ENCODE measurements at places on chromosomes 4 and X. TPM values are rescaled to one million over a fixed set of nuclear protein-coding genes. Genes with fewer than 3 reads are reported as not detected.

DNA sequence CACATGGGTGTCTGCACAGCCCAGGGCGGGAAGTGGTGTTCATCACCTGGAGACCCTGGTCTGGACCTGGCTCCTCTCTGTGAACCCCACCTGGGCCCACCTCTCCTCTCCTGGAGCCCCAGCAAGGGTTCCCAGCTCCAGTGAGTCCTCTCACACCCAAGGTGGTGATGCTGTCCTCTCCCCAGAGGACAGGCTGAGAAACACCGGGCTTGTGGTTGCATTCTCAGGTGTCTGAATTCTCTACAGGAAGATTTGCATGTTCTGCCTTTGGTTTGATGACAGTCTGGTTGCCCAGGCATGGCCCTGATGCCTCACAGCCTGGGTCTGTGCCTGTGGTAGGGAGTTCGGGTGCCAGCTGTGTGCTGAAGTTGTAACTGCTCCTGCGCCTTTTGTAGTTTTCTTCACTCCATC is 3.8 kb downstream of the MAEA start:
- DNase-seq: no peak

DNA sequence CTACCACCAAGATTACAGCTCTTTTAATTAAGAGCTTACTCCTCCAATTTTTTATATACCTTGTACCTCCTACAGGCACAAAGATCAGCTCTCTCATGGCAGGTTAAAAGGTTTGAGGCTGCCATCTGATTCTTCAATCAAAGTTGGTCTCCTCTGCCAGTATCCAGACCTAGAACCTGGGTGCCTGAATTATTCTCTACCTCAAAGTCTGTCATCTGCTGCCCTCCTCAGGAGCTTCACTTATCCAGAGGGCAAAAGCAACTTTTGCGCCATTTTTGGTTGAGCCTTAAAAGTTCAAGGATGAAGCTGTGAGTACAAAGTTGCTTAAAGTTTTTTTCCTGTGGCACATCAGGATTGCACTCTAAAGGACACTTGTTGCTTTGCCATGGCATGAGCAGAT is 343.7 kb upstream of the PPP1R2C start:
- peak; percentile 9 for DNase-seq

Gene BMX
- total RNA-seq: 0.03 TPM

Gene BRS3
- total RNA-seq: not detected

GRCh38 chr4:41661442-41662076 is 87.0 kb downstream of the PHOX2B start:
- no peak for DNase-seq

Gene ARHGEF9
- 8.7 TPM for total RNA-seq

GRCh38 chr4:182923796-182924340 is 6.7 kb upstream of the DCTD start:
- no peak for DNase-seq

- peak; percentile 38 for DNase-seq
Measured at GRCh38 chrX:70405003-70405402, 18.1 kb upstream of the GDPD2 start.

GRCh38 chr4:110064295-110064694 is 134.1 kb downstream of the ELOVL6 start:
- DNase-seq: no peak

Gene EREG
- 29.1 TPM for total RNA-seq

Gene PAGE4
- not detected for total RNA-seq

- no peak for DNase-seq
Measured at GRCh38 chr4:1511441-1512041, 105.3 kb upstream of the NKX1-1 start.

Gene GAGE12H
- not detected for total RNA-seq

DNA sequence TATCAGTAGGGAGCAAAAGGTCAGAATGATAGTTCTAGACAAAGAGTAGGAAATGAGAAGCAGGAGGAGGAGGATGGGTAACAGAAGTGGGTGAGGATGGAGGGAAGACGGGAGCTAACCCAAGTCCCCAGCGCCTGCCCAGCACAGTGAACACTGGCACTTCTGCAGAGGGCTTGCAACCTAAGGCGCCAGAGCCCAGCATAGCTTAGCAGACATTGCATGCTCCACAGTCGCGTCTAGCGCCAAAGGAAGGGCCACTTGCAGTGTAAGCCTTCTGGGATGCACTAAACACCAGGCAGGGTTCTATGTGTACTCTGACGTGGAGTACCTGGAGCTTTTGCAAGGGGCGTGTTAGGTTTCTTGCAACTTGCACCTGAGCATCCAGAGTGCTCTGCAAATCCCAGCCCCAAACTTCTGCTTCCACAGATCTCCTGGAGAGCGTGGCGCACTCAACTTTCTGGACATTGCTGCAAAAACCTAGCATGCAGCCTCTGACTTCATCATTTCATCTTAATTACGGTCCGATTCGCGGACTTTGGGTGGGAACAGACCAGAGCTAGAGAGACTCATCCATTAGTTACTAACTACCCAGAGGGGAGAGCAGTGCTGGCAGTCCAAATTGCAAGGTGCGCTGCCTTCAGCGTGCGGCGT is 46.5 kb upstream of the NKAP start:
- no peak for DNase-seq

- DNase-seq: peak; percentile 17
Measured at GRCh38 chr4:173301518-173302201, 32.5 kb downstream of the HMGB2 start.

DNA sequence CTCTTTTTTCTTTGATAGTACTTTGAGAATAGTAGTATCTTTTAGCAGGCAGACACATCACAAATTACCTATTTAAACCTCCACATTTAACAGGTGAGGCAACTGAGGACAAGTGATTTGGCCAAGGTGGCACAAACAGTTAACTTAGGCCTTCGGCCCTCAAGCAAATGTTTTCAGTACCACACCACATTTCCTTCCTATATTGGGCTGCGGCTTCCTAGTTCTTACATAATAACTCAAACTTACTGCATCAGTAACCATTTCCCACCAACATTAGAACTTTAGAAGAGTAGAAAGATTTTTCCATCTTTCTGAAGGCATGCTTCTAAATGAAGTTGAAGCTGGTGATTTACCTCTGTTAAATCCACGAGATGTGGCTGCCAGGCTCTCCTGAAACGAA is 63.2 kb upstream of the SLC4A4 start:
- DNase-seq: no peak

DNA sequence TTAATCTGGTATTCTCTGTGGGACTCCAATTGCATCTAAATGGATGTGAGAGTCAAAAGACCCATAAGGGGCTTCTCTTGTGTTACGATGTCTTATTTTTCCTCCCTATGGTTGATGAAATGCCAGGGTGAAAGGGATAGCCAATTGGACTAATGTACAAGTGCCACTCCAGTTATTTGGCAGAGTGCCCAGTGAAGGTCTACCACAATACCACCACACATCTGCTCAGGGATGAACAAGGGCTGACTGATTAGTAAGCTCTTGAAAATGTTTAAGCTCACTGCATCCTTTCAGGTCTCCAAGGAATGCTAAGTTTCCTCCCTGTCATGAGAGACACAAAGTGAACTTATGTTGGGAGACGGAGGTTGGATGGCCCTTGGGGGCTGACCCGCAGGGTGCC is 57.8 kb downstream of the HEPH start:
- DNase-seq: no peak

- DNase-seq: no peak
Measured at GRCh38 chrX:19799319-19800182, 87.8 kb downstream of the SH3KBP1 start.

Gene GRIA3
- total RNA-seq: not detected

DNA sequence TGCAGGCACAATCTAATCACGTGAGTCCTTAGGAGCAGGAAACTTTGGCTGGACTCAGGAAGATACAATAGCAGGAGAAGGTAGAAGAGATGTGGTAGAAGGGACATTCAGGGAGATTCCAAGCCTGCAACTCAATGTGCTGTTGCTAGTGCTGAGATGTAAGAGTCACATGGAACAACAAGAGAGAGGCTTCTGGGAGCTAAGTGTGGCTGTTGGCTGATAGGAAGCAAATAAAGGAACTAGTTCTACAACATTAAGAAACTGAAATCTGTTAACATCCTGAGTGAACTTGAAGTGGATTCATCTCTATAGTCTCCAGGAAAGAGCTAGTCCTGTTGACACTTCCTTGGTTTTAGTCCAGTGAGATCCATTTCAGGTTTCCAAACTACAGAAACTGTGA is 1207.4 kb downstream of the ADGRL3 start:
- no peak for DNase-seq

DNA sequence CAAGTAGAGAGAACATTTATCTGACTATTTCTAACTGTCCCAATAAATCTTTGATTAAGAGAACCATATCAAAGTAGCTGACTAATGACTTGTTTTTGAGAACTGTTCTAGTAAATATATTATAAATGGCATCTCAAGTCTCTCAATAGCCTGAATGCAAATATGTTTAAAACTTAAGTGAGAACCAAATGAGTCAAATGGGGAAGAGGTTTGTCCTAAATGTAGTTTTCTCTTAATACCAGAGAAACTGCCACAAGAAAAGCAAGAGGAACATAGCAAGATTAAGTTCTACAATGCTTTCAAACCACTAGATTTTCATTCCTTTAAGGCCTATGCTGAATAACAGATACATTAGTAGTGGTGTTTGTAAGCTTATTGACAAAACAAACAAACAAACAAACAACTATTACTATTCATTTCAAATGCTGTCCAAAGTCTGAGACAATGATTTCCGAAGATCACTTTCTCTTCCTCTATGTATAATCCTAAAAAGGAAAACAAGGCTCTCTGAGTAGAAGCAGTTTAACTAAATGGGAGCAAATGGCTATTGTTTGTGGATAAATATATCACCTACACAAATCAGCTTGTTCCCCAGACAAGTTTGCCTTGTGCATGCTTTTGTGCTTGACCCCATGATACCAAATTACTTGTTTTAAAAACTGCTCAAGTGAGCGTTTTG is 408.4 kb upstream of the EMCN start:
- no peak for DNase-seq

DNA sequence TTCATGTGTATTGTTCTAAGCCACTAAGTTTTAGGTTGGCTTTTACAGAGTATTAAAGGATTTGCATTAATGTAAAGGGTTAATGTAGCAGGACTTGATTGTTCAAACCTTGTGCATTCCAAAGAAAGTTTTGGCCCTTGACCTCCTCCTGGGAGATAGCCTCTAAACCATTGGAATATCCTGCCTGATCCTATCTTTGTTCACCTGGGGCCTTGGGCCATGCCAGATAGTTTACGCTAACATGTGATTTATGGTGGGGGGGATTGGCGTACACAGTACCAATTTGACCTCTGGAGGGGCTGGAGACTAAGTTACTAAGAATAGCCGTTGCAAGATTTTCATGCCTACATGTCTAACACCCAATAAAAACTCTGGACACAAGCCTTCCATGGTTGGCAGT is 1002.7 kb upstream of the PABPC4L start:
- DNase-seq: no peak

- no peak for DNase-seq
Measured at GRCh38 chr4:20618731-20619130, 81.5 kb upstream of the PACRGL start.

GRCh38 chr4:38411092-38411491 is 252.9 kb upstream of the KLF3 start:
- DNase-seq: peak; percentile 42

DNA sequence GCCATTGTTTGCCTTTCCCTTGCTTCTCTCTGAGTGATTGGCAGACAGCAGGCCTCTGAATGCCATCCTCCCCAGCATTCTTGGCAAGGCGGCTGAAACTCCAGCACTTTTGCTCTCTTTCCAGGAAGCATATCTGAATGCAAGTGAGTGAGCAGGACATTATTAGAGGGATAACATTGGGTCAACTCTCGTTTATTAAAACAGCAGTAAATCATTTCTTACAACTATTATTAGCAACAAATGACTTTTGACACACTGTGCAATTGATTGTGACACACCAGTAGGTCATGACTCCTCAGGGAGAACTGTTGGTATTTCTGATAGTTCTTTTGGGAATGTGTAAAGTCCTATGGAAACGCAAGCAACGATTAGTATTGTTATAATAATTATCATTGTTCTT is 103.8 kb downstream of the EFNB1 start:
- no peak for DNase-seq

DNA sequence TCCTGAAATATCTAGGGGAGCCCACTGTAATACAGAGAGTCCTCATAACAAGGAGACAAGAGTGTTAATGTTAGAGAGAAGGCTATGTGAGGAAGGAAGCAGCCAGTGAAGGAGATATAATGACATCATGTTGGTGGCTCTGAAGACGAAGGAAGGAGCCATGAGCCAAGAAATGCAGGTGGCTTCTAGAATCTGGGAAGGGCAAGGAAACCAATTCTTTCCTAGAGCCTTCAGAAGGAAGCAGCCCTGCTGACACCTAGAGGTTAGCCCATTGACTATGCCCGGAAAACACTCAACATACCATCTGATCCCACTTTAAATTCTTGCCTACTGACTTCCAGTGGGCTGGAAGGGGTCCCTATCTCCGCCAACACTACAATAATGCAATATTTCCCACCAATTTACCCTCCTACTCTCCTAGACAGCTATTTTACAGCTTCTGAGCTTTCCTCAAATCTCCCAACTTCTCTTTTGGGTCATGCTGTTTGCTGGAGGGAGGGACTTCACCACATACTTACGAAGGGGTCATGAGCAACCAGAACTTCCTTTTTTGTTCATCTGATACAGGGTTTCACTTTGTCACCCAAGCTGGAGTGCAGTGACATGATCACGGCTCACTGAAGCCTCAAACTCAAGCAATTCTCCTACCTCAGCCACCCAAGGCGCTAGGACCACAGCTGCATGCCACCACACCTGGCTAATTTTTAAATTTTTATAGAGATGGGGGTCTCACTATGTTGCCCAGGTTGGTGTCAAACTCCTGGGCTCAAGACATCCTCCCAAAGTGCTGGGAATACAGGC is 25.2 kb upstream of the G3BP2 start:
- DNase-seq: no peak

Gene SPANXN3
- not detected for total RNA-seq

- no peak for DNase-seq
Measured at GRCh38 chr4:119038116-119038841, 97.4 kb upstream of the MYOZ2 start.

Gene NLRP2B
- total RNA-seq: not detected

Gene AREG
- 1,077 TPM for total RNA-seq

GRCh38 chrX:65750674-65751469 is 83.4 kb downstream of the MSN start:
- no peak for DNase-seq

DNA sequence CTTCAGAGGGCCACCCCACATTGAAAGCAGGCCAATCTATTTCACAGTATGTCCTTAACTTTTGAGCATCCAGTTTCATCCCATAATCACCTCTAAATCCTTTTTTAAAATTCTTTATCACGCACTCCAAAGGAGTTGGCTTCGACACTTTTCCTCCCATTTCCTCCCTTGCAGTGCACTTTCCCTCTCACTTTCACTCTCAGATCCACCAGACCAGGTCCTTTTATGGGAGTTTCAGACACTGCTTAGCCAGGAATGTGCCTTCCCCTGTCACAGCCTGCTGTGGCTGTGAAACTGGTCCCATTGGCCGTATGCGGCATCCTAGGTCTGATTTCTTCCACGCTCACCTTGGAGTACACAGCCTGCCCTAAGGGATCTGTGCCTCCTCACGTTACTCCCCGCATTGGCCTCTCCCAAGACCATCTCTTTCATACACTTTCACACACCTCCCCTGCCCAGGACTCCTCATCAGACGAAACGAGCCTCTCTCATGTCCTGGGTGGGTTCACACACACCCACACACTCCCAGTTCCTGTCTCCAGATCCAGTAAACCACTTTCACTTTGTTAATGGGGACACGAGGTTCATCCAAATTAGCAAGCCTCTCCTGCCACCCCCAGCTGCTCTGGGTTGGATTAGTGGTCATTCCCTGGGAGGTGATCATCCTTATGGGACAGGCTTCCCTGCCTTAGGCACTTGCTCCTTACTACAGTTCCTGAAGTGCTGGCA is 10.0 kb upstream of the RHOXF2B start:
- no peak for DNase-seq

Gene RIPPLY1
- total RNA-seq: not detected

- no peak for DNase-seq
Measured at GRCh38 chr4:113616443-113616842, 145.1 kb downstream of the CAMK2D start.
